Stimulated activated CD8-positive, alpha-beta memory T cell treated with anti-CD3 and anti-CD28 coated beads, Interleukin-15, amount 100 ng/mL, for 48 hours (primary cell): ENCODE measurements at places on chromosomes 5 and 9.
A peak's percentile ranks its signal among the peaks of the same experiment; 100 is the strongest.

GRCh38 chr5:116970318-116970717 is 395.7 kb upstream of the SEMA6A start:
- no peak for DNase-seq

DNA sequence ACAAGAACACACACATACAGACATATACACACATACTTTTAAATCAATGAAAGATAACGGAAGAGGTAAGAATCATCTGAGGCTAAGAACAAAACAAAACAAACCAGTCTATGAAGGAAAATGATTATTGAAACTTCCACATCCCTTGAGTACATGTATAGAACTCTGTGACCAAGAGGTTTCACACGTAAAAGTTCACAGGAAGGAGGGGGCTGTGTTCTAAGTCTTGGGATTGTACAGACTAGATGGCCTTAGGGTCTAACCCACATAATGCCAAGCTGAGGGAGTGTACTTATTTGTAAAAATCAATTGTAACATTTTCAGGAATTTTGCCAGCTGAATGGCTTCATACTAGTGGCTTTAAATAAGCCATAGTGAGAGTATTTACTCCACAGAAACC is 144.4 kb upstream of the IFNE start:
- DNase-seq: no peak

DNA sequence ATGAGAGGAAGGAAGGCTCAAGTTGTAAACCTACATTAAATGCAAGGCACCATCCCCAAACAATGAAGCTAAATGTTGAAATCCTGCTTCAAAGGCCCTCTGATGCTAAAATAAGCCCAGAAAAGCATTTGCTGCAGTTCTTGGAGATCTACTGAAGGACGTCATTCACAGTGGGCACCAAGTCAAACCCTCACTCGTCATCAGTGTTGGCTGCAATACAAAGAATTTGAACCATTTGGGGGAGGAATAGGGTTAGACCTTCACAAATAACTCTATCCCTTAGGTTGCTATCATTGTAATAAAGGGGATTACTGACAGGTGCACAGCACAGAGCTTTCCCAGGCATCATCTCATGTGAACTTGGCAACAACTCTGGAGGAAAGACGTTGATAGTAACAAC is 9.3 kb upstream of the MEGF9 start:
- no peak for DNase-seq

- DNase-seq: peak; percentile 1
Observed at GRCh38 chr5:95283761-95284571, 928 bp downstream of the MCTP1 start.

GRCh38 chr5:175214152-175214551 is 229.8 kb downstream of the DRD1 start:
- DNase-seq: no peak

GRCh38 chr5:128271859-128272464 is 188.4 kb downstream of the SLC12A2 start:
- DNase-seq: no peak

DNA sequence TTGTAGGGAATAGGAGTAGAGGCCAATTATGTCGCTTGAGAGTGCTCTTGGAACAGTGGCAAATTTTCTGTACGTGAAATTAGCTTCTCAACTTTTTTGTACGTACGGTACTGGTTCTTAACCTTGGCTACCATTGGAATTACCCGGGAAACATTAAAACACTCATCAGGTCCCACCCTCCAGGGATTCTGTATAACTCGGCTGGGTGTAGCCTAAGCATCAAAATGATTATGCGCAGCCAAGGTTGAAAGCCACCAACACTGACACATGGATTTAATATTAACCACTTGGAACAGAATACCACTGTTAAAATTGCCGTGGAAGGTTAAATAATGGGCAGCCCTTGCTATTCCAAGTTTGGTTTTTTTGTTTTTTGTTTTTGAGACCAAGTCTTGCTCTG is 17.4 kb downstream of the DNAJA1 start:
- DNase-seq: no peak

- DNase-seq: no peak
Observed at GRCh38 chr5:112616812-112617547, 120.7 kb upstream of the APC start.

DNA sequence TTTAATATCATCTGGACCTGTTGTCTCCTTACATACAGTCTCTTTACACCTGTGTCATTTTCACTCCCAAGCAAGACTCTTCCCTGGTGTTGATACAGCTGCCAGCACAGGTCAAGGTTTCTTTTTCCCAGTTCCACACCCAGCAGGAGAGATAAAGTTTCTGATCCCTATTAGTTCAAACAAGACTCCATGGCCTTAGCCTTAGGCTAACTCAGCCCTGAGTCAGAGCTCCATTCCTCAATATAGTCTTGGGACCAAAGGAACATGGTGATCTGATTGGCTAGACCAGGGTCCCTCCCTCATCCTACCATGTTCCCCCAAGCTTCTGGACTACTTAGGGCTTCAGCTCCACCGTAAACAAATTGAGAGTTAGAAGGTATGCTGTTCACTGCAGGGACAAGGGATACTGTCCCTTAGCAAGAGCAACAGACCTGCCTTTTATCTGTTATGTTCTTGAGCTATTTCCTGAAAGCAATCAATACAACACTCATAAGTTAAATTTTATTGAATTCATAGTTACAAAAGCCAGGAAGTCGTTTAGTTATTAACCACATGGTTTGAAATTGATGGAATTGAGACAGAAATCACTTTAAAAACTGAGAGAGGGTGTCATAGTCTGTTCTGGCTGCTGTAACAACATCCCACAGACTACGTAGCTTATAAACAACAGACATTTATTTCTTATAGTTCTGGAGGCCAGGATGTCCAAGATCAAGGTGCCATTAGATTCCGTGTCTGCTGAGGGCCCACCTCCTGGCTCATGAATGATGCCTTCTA is 20.5 kb downstream of the SLC1A1 start:
- no peak for DNase-seq

- no peak for DNase-seq
Observed at GRCh38 chr9:113541019-113541900, 77.7 kb downstream of the RGS3 start.

DNA sequence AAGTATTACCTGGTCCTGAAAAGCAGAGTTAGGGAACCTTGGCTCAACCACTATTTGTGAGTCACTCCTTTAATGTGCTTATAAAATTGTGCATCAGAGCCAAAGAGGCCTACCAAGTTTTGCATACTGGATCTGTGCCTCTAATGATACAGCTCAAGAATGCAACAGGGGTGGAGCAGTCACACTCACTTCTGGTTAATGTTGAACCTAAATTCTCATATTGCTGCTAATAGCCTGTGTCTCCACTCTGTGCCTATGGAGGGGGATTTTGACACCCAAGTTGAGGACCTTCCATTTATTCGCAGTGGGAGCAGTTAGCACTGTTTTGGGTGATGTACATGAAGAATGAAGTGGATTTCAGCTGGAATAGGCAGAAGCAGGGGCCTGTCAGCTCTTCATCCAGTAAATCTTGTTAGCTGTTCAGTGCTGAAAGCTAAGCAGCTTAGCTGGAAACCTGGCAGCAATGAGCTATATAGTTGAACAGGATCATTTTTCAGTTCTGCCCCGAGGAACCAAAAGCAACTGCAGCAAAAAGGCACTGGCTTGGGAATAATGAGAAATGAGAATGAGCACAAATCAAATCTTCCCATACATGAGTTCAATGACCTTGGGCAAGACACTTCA is 9.7 kb downstream of the SH3TC2 start:
- no peak for DNase-seq

DNA sequence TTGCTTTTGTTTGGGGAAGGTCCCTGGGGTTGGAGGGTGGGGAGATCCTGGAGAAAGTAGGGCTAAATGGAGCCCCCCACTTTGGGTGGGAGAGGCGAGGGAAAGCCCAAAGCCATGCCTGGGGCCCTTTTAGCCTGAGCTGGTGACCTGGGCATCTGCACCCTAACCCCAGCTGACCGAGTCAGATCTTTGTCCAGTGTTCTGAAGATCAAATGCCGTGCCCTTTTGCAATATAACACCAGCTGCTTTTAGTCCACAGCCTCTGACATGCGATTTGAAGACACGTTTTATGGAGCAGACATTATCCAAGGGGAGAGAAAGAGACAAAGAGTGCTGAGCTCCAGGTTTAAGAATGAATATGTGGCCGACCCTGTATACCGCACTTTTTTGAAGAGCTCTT is 416.5 kb downstream of the KDM4C start:
- DNase-seq: no peak

GRCh38 chr9:85137696-85138095 is 468.2 kb downstream of the NTRK2 start:
- DNase-seq: no peak

DNA sequence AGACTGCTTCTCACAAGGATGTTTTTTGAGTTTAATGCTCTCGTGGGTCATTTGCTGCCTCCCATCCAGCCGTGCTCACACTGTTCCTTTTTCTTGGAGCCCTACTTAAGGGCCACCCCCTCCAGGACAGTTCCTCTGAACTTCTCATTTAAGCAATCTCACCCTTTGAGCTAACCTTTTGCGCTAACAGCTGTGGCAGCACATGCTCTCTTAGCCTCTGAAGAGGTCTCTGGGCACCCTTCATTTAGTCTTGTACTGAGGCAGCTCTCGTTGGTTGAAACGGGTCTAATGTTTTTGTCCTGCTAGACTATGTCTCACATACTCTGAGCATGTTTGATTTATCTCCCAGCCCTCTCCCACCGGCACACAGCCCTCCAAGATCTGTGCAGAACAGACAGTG is 11.8 kb downstream of the ALDH1B1 start:
- no peak for DNase-seq

DNA sequence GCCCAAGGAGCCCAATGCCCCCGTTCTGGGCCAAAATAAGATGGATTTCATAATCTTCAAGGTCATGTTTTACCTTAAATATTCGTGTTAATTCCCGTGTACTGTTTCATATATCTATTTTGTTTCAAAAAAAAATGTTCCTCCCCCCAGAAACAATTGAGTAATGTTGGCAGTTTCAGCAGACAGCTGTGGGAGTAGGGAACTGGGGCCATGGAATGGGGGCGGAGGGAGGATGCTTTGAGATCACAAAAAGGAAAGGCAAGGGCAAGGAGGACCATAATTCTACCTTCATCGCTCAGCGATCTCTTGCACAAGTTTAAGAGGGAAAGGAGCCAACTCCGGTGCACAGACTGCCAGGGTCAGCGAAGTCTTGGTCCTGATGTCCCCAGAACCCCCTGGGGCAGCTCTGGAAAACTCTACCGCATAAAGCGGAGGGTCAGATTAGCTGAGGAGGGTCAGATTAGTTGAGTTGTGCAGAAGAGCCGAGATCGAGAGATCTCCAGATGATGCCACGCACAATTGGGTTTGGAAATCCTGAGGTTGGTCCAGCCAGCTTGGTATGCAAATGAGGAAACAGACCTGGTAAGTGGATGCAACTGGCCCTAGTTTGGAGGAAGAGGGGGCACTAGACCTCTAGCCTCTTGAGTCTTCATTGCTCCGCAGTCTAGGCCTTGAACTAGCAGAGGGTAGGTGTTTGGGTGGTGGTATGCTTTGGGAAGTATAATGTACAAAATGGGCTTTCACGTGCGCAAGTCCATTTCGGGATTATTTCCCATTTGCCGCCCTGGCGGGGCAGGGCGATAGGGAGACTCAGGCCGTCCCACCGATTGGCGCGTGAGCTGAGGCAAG is 24.0 kb downstream of the CDKN2A start:
- DNase-seq: no peak

DNA sequence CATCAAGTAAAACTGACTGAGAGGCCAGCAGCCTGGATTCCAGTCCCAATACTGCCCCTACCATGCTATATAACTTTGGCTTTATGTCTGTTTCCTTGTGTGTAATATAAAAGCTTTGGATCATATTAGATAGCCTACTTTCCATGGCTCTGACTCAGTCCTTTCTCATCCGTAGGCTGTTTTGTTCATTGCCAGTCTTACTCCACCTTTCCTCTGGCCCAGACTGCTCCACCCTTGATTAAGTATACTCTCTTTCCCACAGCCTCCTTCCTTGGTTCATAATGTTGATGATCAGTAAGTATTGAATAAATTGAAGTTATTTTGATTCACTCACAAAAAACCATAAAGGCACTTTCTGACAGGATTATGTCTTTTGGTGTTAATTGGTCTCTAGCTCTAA is 1.5 kb upstream of the MRPS30 start:
- DNase-seq: no peak

DNA sequence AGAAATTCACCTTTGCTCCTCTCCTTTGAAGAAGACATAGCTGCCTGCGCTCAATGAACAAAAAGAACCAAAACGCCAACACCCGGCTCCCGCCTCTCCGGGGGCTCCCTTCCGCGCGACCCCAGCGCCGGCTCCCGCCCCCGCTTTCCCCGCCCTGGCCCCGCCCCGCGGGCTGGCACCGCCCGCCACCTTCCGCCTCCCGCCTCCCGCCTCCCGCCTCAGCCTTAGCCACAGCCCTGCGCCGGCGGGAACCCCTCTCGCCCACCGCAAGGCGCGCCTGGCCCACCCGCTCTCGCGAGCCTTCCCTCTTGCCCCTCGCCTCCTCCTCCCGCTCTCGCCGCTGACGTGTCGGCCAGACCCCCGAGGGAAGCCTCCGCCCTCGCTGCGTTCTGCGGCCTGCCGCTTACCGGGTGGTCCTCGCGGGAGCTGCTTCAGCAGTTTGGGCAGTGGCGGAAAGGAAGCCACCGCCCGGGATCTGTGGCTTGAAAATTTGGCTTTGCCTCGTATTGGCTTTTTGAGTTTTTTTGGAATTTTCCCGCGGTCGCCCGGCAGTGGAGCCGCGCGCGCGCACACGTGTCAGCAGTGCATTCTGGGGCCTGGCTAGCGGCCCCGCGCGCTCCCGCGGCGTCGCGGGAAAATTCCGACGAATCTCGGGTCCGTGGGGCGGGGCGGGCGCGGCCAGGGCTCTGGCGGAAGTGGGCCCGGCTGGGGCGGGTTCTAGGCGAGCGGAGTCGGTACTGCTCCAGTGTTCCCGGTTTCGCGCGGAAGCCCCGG is at the start of gene FANCC:
Gene FANCC, minus strand, starts transcription at position 591 of the 774 bp plus-strand sequence. CDS start 68,418 bp downstream, outside the sequence.
- DNase-seq: peak; percentile 82

GRCh38 chr9:114117996-114118830 is 19.1 kb upstream of the KIF12 start:
- DNase-seq: no peak

DNA sequence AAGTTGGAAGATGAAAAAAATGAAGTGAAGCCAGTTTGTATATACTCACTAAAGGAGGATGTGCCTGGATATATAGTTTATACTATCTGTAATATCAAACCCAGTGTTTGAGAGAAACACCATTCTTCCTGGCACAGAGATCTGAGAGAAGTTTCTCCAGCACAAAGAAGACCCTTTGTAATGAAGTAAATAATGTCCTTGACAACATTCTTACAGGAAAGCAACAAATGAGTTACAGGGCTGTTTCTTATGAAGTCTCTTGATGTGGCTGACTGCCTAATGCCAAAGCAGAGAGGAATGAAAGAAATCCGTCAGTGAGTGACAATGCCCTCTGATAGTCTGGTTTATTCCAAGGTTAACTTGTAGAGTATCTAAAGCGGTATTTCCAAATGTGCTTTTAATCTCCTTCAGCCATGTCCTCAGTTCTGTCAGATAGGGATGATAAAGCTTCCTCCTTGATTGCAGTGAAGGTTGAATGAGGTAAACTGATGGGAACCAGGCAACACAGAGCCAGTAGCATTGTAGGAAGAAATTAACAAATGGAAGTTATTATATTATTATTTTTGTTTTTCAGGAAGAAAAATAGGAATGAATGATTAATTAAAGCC is 123.1 kb upstream of the ZNF608 start:
- no peak for DNase-seq

- no peak for DNase-seq
Observed at GRCh38 chr9:93479726-93480125, 26.3 kb upstream of the FAM120AOS start.
